ENCODE measurements at places on chromosomes 1 and 21. TPM values are rescaled to one million over a fixed set of nuclear protein-coding genes. Genes with fewer than 3 reads are reported as not detected.

PLCH2 gene
- total RNA-seq: not detected

TCHH gene
- total RNA-seq: 0.38 TPM

DNA sequence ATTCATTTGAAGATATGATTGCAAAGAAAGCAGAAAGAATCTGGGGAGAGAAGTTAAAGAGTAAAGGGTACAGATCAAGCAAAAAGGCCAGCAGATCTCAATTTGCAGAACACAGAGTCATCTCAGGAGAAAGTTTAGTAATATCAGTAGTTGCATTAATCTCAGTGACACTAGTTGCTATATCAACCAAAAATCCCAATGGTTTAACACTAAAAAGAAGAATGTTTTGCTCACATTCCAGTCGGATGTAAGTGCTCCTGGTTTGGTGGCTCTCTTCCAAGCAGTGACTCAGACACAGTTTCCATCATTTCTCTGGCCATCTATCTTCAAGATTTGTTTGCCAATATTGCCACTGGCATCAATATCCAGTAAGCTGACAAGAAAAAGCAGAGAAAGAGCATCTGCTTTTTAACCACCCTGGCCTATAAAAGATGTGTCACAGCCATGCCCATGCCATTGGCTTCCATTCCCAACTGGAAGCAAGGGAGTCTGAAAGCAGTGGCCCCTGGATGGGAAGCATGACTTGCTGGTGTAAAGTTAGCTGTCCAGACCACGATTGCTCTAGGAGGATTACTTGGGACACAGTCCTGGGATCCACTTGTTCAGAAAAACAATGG lies 45.5 kb upstream of the AIM2 start:
- H3K4me1 ChIP-seq: peaks cover 17% of the 10 kb centered on the region
- no peak overlapping the region for H3K4me3 ChIP-seq
- no peaks in the 10 kb centered on the region for H3K27me3 ChIP-seq
- DNase-seq: no peak
- H3K27ac ChIP-seq: no peak overlapping the region

DNA sequence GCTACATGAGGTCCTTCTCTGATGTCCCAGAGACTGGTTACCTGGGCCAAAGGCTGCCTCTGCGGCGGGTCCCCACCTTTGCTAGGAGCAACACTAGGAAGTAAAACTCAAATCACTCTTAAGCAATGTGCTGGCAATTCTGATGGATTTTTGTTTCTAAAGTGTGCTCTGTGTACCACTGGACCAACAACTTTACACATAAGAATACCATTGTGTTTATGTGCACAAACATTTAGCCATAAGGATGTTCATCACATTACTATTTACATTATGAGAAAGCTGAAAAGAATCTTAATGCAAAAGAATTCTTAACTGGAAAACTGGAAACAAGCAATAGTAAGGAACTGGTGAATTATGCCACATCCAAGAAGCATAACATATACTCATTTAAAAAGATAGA lies 38.6 kb downstream of the SSBP3 start:
- peaks cover 43% of the 10 kb centered on the region for H3K4me1 ChIP-seq
- H3K4me3 ChIP-seq: no peak overlapping the region
- H3K27me3 ChIP-seq: peaks cover 9% of the 10 kb centered on the region
- no peak for DNase-seq

GOLT1A gene
- total RNA-seq: 0.51 TPM

DNA sequence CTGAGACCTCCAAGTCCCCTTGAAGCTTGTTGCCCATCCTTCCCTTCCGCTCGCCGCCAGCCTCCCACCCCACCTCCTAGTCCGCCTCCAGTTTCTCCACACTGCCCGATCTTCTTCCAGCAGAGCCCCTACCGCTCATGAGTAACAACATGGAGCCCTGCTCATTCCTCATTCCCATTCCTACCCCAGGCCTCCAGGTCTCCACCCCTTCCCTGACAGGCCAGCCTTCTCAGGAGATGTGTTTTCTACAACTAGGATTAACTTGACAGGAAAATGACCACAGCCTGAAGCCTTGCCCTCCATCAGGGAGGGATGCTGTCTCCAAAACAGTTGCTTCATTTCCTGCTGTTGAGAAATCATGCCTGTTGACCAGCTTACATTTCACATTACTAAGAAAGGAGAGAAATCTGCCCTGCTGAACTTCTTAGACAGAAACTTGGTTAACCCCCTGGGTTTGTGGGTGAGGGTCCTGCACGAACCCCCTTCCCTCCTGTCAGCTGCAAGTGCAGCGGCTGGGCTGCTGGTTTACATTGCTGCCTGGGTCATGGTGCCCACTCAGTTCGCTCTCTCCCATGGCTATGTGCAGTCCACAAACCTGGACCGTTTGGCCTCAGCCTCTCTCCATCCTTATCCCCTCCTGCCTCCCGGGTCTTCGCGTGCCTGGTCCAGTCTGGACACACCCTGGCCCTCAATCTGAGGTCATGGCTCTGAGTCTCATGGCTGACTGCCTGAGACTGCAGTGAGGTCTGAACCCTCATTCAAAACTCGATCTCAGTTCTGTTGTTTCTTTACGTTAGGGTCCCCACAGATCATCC lies 16.1 kb upstream of the CHI3L1 start:
- H3K36me3 ChIP-seq: peaks cover 4% of the 10 kb centered on the region
- H3K4me1 ChIP-seq: peaks cover 7% of the 10 kb centered on the region
- H3K27me3 ChIP-seq: peaks cover 4% of the 10 kb centered on the region
- H3K27ac ChIP-seq: peak overlapping the region; percentile 37

EDARADD gene
- 9.4 TPM for total RNA-seq

GRCh38 chr1:4511374-4511773 lies 143.0 kb upstream of the AJAP1 start:
- H3K27ac ChIP-seq: no peak overlapping the region
- H3K4me1 ChIP-seq: no peaks in the 10 kb centered on the region
- peaks cover 14% of the 10 kb centered on the region for H3K27me3 ChIP-seq

DNA sequence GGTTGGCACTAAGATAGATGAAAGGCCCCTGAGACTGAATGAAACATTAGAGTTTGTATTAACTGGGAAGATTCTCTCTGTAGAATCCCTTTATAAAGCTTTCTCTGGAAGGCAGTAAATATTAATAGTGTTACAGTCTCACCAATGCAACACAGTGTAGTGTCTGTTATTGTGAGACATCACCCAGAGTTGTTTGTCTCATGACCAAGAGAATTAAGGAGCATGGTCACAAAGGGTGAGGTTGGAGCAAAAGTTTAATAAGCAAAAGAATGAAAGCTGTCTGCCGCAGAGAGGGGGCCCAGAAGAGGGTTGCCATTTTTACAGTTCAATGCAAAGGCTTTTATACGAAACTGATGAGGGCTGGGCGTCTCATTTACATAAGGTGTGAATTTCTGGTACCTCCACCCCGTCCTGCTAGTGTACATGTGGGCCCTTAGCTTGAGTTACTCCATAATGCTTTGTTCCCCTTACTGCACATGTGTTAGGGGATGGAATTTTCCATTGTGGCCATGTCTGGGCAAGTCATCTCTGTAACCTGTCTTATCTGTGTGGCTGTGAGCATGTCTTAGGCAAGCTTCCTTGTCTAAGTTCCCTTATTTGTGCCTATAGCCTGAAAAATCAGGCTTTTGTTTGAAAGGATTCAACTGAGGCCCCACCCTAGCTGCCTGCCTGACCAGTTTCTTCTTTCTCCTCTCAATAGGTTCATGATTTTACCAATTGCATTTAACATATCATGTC lies 184.1 kb downstream of the RASAL2 start:
- DNase-seq: no peak
- no peak overlapping the region for H3K4me3 ChIP-seq

All from endothelial cell (in vitro differentiated cells).